ENCODE measurements at places on chromosomes 3 and 15.
A peak's percentile ranks its signal among the peaks of the same experiment; 100 is the strongest.

DNA sequence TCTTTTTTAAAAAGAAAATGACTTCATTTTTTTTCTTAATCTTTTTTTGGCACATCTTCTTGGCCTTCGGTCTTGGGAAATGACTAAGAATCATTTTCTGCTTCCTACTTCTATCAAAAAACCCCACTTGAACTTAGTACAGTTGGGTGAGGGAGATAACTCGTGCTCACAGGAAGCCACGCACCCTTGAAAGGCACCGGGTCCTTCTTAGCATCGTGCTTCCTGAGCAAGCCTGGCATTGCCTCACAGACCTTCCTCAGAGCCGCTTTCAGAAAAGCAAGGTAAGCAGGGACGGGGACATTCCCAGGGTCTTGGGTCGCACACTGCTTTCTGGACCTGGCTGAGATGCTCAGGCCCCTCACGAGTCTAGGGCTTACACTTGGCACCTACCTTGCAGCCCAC is at the start of gene CCR4:
TSS of gene CCR4 (plus strand) at position 235 of the 402 bp plus-strand sequence. CDS start 1,779 bp downstream, outside the sequence.
- H3K27me3 ChIP-seq, result peaks cover 35% of the 10 kb centered on the region
- no peak for DNase-seq
- no peak within 1 kb of the TSS for H3K27ac ChIP-seq
- no peak within 1 kb of the TSS for H3K4me3 ChIP-seq

DNA sequence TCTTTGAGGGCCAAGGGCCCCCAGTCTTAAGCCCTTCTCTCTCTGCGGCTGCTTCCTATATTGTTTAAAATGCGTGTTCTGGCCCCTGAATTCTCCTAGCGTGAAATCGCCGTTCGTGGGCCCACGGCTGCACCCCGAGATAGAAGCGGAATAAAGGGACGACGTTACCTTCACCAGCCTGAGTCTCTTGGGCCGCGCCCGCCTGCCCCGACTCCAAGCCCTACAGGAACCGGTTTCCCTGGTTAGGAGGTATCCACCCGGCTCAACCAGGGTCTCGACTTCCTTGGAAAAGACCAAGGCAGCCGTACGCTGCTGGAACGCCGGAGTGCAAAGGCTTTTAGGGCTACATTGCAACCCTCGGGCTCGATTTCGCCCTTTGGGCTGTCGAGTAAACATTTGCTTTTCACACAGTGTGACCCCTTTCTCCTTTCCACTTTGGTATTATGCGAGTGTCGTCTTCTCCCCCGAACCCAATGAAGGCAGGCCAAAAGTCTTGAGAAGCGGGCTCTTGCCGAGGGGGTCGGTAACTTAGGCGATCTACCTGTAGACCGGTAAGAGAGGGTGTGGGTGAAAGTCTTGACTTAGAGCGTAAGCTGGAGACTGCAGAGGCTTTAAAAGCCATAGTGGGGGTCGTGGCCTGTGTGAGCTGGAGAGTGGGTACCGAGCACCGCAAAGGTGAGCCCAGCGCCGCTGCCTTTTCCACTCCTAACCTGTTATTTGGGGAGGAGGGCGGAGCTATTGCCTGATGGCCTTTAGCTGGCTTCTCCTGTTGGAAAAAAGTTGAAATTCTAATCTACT is 2.0 kb downstream of the TRIM71 start:
- peaks cover 10% of the 10 kb centered on the region for H3K36me3 ChIP-seq
- peak overlapping the region; percentile 91 for H3K27ac ChIP-seq
- H3K4me1 ChIP-seq, result peaks cover 50% of the 10 kb centered on the region
- H3K4me3 ChIP-seq, result peak overlapping the region; percentile 91

DNA sequence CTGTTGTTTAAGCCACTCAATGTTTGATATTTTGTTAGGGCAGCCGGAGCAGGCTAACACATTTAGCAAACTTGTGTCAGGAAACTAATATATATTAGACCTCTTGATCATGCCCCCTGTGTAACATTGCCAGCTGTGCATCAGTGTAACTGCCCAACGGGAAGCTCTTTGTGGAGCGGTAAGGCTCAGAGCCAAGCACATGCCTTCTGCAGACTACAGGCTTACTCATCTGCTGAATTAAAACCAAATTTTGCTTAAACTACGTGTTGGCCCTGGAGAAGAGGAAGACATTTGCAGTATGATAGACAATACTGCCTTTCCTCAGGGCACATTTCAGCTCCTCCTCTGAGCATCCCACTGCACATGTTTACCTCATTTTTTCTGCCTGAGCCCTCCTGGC is 50.5 kb upstream of the KCNMB2 start:
- H3K4me3 ChIP-seq, result no peak overlapping the region
- DNase-seq, result no peak
- peaks cover 8% of the 10 kb centered on the region for H3K4me1 ChIP-seq
- no peaks in the 10 kb centered on the region for H3K36me3 ChIP-seq
- no peak overlapping the region for H3K27ac ChIP-seq

DNA sequence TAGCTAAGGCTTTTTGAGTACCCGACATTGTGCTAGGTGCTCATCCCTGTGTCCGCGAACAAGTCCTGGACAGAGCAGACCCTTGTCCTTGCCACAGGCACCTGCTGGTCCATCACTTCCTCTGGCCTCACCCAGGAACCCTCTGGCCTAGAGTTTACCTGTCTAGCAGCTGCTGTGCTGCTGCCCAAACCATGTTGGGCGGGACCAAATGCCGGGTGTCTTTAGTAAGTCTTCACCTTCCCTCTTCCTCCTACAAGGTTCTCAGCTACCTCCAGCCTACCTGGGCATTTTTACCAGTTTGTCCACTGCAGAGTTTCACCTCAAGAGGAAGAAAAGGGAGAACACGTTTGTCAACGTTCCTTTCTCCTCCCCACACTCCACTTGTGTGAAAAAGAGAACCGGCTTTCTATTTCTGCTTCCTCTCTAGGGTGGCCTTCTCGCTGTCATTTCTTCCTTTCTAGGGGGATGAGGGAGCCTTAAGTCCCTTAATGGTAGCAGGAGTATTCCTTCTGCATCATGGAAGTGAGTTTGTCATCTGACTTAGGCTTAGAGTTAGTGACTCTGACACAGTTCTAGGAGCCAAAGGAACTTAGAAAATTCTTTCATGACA is 80.4 kb upstream of the GCNT3 start:
- H3K27me3 ChIP-seq, result no peaks in the 10 kb centered on the region
- DNase-seq, result no peak
- H3K4me3 ChIP-seq, result no peak overlapping the region

- H3K36me3 ChIP-seq, result no peaks in the 10 kb centered on the region
- no peak for DNase-seq
Measured at GRCh38 chr3:30112902-30113484, 493.4 kb upstream of the TGFBR2 start.

GRCh38 chr15:87777054-87777561 is 479.4 kb downstream of the NTRK3 start:
- DNase-seq, result no peak
- no peak overlapping the region for H3K27ac ChIP-seq
- H3K4me3 ChIP-seq, result no peak overlapping the region
- no peaks in the 10 kb centered on the region for H3K36me3 ChIP-seq
- H3K4me1 ChIP-seq, result no peaks in the 10 kb centered on the region

DNA sequence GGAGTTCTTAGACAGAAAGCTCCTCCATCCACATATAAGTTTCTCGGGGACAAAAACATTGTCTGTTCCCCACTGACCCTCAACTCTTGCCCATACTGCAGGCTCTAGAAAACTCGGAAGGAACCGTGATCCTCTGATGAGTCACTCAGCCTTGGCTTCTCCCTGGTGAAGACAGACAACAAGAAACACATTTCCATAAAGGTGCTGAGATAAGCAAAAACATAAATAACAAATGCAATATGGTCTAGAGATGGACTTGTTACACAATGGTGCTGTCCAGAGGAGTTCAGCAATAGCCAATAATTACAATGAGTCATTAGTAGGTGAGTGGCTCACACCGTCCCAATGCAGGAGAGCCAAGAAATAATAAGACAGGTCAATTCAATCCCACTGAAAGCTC is 43.7 kb downstream of the MAGI1 start:
- H3K27me3 ChIP-seq, result no peaks in the 10 kb centered on the region
- H3K36me3 ChIP-seq, result peaks cover 24% of the 10 kb centered on the region

- no peaks in the 10 kb centered on the region for H3K27me3 ChIP-seq
- H3K4me3 ChIP-seq, result no peak overlapping the region
- peaks cover 6% of the 10 kb centered on the region for H3K4me1 ChIP-seq
Measured at GRCh38 chr3:69902386-69902785, 97.1 kb upstream of the SAMMSON start.

DNA sequence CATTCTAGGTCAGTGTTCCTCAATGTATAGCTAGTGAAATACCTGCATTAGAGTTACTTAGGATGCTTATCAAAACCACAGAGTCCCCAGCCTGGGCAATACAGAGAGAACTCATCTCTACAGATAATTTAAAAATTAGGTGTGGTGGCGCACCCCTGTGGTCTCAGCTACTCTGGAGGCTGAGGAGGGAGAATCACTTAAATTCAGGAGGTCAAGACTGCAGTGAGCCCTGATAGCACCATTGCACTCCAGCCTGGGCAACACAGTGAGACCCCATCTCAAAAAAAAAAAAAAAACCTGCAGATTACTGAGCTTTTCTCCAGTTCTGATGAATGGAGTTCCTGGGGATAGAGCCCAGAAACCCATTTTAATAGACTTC is 10.1 kb upstream of the MINDY2 start:
- no peak overlapping the region for H3K4me3 ChIP-seq
- H3K4me1 ChIP-seq, result no peaks in the 10 kb centered on the region
- DNase-seq, result no peak
- peaks cover 1% of the 10 kb centered on the region for H3K36me3 ChIP-seq
- no peak overlapping the region for H3K27ac ChIP-seq

DNA sequence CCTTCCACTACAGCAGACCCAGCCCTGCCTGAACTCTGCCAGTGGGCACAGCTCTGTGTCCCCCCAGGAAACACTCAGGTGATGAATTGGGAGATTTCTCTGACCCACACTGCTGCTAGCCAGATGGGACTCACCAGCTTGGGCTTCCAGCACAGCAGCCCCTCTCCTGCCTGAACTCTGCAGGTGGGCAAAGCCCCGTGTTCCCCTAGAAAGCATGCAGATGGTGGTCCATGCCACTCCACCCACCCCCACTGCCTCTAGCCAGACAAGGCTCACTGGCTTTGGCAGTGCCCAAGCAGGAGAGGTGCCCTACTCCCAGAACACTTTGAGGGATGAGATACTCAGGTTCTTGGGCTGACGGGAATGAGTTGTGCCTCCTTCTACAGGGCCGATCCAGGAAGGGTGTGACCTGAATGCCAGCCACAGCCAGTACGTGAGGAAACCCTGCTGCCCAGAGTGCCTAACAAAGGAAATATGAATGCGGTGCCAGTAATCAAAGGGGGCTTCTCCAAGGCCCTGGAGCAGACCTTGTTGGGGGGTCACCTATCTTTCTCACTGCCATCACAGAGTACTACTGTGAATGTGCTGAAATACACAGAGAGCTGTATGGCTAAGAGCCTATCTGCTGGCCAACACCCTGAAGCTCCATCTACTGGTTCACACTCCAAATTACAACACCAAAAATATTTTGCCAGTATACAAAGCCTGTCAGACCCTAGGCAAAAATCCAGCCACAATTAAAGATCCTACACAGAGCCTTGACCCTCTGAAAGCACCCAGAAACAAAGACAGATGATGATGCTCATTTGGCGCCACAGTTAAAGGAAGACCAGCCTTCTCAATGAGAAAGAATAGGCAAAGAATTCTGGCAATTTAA is 61.9 kb downstream of the BTLA start:
- H3K27me3 ChIP-seq, result no peaks in the 10 kb centered on the region
- H3K4me1 ChIP-seq, result no peaks in the 10 kb centered on the region
- DNase-seq, result no peak
- no peak overlapping the region for H3K27ac ChIP-seq

- peaks cover 39% of the 10 kb centered on the region for H3K36me3 ChIP-seq
- H3K27ac ChIP-seq, result no peak overlapping the region
- no peak for DNase-seq
- H3K27me3 ChIP-seq, result no peaks in the 10 kb centered on the region
Measured at GRCh38 chr15:37088436-37088835, 11.9 kb downstream of the MEIS2 start.

GRCh38 chr3:108804966-108805365 is 17.6 kb upstream of the TRAT1 start:
- no peaks in the 10 kb centered on the region for H3K36me3 ChIP-seq
- no peak for DNase-seq
- no peaks in the 10 kb centered on the region for H3K4me1 ChIP-seq
- no peak overlapping the region for H3K4me3 ChIP-seq

DNA sequence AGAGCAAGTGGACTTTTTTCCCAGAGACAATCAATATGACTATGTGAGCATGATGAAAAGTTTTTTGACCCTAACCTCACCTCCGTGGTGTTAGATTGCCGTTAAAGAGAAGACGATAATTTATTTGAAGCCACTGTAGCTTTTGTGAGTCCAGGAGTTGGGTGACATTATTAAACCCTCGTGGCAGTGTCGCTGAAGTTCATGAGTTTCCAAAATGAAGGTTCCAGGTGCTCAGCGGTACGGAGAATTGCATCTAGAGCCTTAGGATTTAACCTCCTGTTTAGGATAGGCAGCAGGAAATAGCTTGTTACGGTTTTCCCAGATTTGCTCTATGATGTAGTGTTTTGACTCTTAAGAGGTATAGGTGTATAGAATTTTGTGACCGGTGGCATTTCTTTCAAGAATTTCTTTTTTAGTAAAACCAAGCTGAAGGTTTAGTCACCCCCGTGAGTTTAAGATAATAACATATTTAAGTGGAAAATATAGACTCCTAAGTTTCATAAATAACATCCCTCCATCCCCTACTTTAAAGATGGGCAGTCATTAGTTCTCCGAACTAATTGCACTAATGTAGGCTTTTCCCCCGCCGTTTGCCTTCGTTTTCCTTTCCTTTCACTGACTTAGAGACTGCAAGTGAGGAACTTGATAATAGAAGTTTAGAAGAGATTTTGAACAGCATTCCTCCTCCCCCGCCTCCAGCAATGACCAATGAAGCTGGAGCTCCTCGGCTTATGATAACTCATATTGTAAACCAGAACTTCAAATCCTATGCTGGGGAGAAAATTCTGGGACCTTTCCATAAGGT is 2.0 kb downstream of the SMC4 start:
- H3K27ac ChIP-seq, result peak overlapping the region; percentile 90
- H3K36me3 ChIP-seq, result peaks cover 2% of the 10 kb centered on the region
- DNase-seq, result no peak
- peak overlapping the region; percentile 96 for H3K4me3 ChIP-seq

DNA sequence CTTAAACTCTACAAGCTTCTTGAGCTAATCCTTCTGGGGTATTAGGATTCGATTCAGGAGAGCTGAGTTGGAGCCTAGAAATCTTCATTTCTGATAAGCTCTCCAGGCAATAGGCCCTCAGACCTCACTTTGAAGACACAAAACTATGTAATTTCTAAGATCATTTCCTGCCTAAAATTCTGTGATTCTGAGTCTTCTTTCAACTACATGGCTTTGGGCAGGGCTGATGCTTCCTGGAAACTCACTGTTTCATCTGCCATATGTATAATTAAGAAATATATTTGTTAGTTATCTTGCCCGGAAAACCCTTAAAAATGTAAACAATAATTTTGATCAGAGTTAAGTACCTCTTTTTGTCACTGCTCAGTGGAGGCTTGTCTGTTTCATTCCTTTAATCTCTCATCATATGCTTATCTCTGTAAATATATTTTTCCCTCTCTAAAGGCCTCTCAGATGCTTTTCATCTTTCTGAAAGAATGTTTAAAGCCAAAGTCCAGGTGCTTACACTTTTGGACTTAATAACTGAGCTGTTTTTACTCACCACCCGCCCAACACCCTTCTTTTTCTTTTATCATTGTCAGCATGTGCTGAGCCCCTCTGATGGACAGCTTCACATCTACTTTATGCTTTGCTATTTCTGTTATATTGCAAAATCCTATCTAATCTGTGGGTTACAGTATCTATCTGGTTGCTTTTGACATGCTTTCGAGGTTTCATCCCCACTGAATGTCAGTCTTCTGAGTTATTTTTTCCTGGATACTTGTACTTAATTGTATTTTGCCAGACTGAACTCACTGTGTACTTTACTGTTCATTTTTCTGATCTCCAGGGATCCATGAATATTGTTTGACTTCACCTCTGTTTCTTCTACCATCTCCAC is 38.2 kb downstream of the FILIP1L start:
- no peaks in the 10 kb centered on the region for H3K36me3 ChIP-seq
- peaks cover 36% of the 10 kb centered on the region for H3K4me1 ChIP-seq
- peak overlapping the region; percentile 6 for H3K4me3 ChIP-seq
- no peaks in the 10 kb centered on the region for H3K27me3 ChIP-seq
